Renal cortex interstitium (tissue), 15 donors: ENCODE measurements at places on chromosomes 1 and 21. TPM values are rescaled to one million over a fixed set of nuclear protein-coding genes. Genes with fewer than 3 reads are reported as not detected.

The TFB2M gene
- polyA plus RNA-seq, result 16.9 TPM

The FGR gene
- 2.1 TPM for polyA plus RNA-seq

The CFAP141 gene
- polyA plus RNA-seq, result not detected

The KLF17 gene
- polyA plus RNA-seq, result not detected

The MYOM3 gene
- 18.5 TPM for polyA plus RNA-seq

The ICOSLG gene
- 14.9 TPM for polyA plus RNA-seq

GRCh38 chr1:17539477-17540254, at the start of gene ARHGEF10L:
TSS of gene ARHGEF10L (plus strand) at chr1:17539698. CDS start at chr1:17580596, 40,898 bp downstream.
- no peak for DNase-seq

GRCh38 chr21:28734522-28735175, 258.0 kb downstream of the LTN1 start:
- no peak for DNase-seq

DNA sequence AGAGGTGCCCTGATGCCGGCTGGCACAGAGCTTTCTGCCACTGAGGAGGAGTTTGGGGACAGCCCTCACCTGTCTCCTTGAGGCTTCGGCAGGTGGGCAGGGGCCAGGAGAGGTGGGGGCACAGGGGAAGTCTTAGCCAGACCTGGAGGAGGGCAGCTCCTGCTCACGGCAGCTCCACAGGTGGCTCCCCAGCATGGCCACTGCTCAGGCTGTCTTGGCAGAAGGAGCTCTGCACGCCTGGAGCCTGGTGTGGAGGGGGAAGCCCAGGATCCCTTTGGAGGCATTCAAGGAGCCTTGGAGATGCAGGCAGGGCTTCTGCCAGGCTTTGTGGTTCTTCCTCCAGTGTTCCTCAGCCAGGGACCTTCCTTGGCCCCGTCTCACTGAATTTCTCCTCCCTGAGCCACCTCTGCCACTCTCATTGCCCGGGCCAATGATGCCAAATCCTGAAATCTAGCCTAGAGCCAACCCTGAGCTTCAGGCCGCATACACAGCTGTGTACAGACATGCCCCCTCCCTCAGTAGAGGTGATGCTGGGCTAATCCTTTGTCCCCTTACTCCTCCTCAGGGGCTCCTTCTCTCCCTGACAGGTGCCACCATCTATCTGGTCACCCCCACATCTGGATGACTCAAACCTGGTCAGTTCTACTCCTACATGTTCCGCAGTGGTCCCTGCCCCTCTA, 251.8 kb upstream of the VAMP3 start:
- no peak for DNase-seq

GRCh38 chr1:56404066-56404465, 175.3 kb downstream of the PLPP3 start:
- no peak for DNase-seq

- DNase-seq, result no peak
These were observed 15.9 kb upstream of the ELOA start for GRCh38 chr1:23727362-23727811.

- no peak for DNase-seq
These were observed 18.1 kb upstream of the BEND5 start for GRCh38 chr1:48794816-48795215.

- DNase-seq, result no peak
These were observed 6.8 kb downstream of the TENT5C start for GRCh38 chr1:117612517-117613248.

- DNase-seq, result no peak
These were observed 2.0 kb upstream of the KRTAP19-1 start for GRCh38 chr21:30482130-30482529.

- DNase-seq, result no peak
These were observed 4.7 kb upstream of the DMBX1 start for GRCh38 chr1:46484783-46485490.

DNA sequence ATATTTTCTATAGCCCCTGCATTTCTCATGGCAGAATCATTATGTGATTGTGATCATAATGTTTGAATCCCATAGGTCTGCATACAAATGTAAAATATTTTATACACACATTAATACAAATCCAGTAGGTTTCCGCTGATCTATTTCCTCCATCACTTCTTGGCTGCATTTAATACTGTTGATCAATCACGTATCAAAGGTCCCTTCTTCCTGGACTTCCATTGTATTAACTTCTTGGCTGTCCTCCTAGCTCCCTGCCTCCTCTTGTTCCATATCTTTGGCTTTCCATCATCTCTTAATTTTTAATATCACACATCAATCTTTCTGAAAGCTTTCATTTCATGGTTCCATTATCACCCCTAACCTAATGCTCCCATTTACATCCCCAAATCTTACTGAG, 97.6 kb downstream of the PROX1 start:
- DNase-seq, result no peak
